RPMI8226 (cell line): ENCODE measurements at places on chromosomes 16 and 17.

GRCh38 chr17:10286324-10286723 is 86.5 kb downstream of the MYH13 start:
- DNase-seq, result no peak

- DNase-seq, result no peak
These were observed 368.4 kb upstream of the CDH11 start for GRCh38 chr16:65490286-65490685.

- peak; percentile 82 for DNase-seq
These were observed 197.9 kb downstream of the RBFOX3 start for GRCh38 chr17:79412886-79413390.

- no peak for DNase-seq
These were observed 86.9 kb downstream of the RBBP6 start for GRCh38 chr16:24626256-24626655.

- DNase-seq, result no peak
These were observed 3.4 kb downstream of the COA3 start for GRCh38 chr17:42795061-42795460.

DNA sequence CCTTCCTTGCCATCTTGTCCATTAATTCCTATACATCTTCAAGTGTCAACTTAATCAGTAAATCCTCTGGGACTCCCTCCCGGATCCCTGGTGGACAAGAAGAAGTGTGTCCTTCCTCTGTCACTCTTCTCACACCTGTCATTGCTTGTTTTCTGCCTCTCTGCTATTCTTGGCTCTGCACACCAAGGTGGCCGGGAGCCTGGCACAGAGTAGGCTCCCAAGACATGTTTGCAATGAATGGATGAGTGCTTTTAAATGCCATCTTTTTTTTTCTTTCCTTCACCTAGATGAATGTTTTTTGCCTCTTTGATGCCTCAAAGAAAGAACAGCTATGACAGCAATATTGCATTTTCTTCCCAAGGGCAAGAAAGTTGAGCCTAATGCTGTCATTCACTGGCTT is 58.0 kb upstream of the CLEC18A start:
- DNase-seq, result no peak

DNA sequence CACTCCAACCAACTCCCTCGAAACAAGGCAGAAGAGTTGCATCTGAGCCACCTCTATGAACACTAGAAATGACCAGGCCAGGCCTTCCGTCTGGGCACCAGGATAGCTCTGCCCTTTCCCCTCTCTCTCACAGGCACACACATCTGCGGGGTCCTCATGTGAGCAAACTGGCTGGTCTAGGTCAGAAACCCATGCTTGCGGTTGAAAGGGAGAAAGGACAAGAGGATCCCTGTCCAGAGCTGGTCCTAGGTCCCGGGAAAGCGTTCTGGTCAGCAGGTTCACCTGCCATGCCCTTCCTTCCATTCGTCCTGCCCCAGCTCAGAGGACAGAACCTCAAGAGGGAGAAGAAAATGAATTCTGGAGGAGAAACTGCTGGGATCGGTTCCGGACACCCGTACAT is 2.7 kb downstream of the MNT start:
- no peak for DNase-seq

- DNase-seq, result no peak
These were observed 12.5 kb downstream of the MBTPS1 start for GRCh38 chr16:84104231-84104630.

DNA sequence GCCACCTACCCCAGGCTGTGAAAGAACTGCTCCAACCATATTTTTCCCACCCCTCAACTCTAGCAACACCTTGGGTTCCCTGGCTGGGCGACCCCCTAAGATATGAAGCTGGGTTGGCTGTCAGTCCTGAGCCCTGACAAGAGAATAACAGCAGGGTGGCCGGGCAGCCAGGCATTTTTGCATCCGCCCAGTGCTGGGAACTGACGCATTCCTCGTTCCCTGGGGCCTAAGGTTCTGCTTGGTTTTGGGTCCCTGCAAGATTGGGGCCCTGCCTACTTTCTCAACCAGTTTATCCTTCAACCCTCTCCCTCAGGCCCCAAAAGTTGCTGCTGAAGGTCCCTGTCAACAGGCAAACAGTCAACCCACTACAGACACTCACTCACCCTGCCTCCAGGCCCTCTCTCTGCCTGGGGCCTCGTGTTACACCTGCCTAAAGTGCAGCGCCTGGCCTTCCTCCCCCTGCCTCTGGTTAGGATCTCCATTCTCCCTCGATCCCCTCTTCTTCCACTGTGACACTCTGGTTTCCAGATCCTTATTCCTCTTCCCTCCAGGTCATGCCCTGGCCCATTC is 151.5 kb downstream of the STX8 start:
- no peak for DNase-seq

DNA sequence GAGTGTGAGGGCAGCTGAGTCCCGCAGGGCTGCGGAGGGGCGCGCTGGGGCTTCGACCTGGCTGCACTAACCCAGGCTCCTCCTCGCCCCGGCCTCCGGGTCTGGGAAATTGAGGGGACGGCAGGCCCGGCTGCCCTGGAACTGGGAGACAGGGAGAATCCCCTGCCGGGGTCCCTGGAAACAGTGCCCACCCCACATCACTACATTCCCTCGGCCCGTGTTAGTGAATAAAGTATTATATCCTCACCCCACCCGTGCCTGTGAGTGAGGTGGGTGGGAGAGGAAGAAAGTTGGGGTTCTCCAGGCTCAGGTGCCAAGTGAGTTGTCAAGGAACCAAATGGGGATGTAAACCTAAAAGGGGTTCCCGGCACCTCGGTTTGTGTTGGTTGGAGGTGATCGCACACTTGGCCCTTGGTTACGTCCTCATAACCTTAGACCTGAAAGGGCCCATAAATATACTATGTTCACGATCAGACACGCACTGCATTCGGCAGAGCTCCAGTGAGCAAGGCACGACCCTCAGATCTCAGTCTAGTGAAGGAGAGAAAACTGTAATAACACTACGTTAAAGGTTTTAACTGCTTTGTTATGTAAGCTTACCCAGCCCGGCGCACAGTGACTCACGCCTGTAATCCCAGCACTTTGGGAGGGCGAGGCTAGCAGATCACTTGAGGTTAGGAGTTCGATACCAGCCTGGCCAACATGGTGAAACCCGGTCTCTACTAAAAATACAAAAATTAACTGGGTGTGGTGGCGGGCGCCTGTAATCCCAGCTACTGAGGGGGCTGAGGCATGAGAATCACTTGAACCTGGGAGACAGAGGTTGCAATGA is 11.2 kb downstream of the ZNF771 start:
- no peak for DNase-seq

DNA sequence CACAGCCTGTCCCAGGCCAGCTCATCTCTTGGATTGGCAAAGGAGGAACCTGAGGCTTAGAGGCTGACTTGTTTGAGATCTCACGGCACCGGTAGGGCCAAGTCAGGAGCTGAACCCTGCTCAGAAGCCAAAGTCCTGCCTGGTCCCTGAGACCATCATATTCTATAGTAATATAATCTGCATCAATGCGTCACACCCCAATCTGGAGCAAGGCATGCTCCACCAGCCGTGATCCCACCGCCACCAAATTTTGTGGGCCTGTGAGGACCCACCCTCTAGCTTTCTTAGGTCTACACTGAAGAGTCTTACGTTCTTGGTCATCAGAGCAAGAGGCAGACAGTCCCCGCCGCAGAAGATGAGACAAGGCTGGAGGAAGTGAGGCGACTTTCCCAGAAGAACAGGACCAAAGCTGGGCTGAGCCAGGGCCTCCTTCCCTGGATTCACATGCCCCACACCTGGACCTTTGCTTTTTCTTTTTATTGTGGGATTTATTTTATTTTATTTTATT is 2.7 kb downstream of the SULT1A1 start:
- no peak for DNase-seq

GRCh38 chr17:13420878-13421277 is 180.9 kb downstream of the HS3ST3A1 start:
- no peak for DNase-seq

- DNase-seq, result no peak
These were observed 13.7 kb downstream of the AMFR start for GRCh38 chr16:56411624-56412023.

- DNase-seq, result no peak
These were observed 68.4 kb downstream of the CMC2 start for GRCh38 chr16:80938004-80938878.

DNA sequence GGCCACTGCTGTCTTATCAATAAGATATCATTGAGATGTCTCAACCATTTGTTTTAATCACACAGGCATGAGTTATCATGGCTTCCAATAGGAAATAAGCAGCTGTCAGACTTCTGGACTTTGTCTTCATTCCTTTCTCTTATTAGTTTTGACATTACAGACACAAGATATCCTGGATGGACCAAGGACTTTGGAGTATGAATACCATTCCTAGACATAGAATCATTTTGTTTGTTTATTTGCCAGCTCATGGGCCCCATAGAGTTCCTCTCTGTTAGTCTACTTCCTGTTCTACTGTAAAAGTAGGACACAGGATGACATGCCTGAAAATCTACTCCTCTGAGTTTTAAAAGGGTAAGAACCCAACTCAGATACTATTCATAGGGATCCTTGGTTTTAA is 77.7 kb upstream of the KCNJ16 start:
- no peak for DNase-seq

- DNase-seq, result peak; percentile 92
These were observed 70.7 kb downstream of the TEX14 start for GRCh38 chr17:58621174-58621573.

- no peak for DNase-seq
These were observed 180.2 kb upstream of the CACNG5 start for GRCh38 chr17:66654764-66655163.

DNA sequence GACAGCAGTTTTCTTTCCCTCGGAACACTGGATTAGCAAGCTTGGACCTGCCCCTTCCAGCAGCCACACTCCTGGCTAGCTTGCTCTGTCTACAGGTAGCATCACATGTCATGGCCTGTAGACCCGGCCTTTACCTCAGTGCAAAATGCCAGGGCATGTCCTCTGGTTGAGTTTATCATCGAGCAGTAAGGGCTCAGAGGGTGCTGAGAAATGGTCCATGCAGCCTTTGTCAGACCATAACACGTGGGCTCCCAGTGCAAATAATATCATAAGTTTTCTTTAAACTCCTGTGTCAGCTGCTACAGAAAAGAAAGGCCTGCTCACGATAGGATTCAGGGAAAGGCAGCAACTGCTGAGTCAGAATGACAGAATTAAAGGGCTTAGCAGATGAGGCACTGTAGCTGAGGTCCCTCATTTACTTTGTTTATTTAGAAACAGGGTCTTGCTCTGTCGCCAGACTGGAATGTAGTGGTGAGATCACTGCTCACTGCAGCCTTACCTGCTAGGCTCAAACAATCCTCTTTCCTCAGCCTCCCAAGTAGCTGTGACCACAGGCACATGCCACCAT is 8.0 kb upstream of the GNA13 start:
- DNase-seq, result no peak

DNA sequence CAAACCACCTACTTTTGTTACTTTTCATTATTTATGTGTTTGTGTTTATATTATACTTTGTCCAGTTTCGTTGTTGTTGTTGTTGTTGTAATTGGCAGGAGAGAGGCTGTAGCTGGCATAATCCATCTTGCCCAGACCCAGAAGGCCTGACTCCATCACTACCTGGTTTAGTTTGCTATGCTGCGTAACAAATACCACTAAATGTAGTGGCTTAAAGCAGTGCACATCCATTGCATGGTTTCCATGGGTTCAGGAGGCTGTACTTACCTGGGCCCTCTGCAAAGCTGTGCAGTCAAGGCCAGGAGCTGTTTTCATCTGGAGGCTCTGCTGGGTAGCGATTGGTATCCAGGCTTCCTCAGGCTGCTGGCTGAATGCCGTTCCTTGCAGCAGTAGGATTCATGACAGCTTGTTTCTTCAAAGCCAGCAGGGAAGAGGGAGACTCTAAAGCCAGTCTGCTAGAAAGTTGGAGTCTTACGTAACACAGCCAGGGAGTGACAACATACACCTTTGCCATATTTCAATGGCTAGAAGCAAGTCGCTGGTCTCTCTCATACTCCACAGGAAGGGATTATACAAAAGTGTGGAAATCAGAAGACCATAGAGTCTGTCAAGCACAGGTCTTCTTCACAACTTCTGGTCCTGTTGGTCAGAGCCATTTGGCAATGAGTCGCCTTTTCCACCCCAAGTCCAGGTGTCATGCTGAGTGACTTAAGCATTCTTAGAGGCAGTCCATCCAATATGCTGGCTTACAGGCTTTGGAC is 41.1 kb downstream of the TNRC6C start:
- DNase-seq, result no peak

GRCh38 chr17:39399791-39400190 is 1.6 kb downstream of the FBXL20 start:
- DNase-seq, result no peak

GRCh38 chr16:89037261-89038152 is 56.1 kb upstream of the ACSF3 start:
- DNase-seq, result peak; percentile 55

- DNase-seq, result no peak
These were observed 613.2 kb downstream of the KCNJ18 start for GRCh38 chr17:22305356-22306071.

DNA sequence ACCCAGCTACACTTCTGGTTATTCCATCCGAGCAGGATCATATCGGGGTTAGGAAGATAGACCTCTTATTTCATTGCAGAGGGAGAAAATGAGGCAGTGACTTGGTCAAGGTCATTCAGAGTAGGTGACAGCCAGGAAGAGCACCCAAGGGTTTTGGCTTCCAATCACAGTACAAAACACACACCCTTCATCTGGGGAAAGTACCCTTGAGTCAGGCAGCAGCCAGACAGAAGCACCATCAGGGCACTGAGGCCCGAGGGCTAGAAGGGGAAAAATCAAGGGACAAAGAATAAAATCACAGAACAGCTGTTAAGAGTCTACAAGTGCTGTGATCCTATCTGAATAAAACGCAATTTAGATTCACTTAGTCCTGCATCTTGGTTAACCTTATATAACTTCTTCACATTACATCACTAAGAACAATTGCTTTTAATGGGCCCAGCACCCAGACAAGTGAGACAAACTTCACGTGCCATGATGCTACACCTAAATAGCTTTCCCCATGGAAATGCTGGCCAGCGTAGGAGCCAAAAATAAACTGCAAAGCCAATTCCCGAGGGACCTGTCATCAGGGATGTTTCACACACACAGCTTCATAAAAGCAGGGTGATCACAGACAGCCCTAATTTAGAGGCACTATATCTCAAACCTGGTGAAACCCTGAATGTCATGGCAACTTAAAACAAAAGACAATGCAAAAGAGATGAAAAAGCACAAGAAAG is 4.9 kb downstream of the UBE2O start:
- DNase-seq, result no peak

GRCh38 chr17:77320044-77320440 is 179.3 kb downstream of the SEC14L1 start:
- peak; percentile 40 for DNase-seq

- peak; percentile 64 for DNase-seq
These were observed 26.3 kb downstream of the SMURF2 start for GRCh38 chr17:64635647-64636305.

DNA sequence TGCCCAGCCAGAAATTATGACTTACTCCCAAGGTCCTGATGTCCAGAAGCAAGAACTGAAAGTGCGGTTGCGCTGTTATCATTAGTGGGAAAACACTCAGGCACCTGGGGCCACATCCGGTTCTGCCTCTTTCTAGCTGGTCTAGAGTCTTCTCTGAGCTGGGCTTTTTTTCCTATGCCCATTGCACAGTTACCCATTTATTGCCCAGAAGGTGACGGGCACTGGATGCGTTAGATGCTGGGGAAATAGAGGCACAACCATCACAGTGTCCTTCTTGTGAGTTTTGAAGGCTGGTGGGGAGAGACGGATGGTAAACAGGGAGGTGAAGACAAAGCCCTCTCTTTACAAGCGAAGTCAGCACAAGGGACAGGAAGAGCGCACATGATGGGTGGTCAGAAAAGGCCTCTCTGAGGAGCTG is 37.7 kb downstream of the PLCG2 start:
- DNase-seq, result peak; percentile 73
